ENCODE measurements at places on chromosomes 1 and 21. TPM values are rescaled to one million over a fixed set of nuclear protein-coding genes. Genes with fewer than 3 reads are reported as not detected.

Gene CA14
- total RNA-seq = 0.35 TPM

DNA sequence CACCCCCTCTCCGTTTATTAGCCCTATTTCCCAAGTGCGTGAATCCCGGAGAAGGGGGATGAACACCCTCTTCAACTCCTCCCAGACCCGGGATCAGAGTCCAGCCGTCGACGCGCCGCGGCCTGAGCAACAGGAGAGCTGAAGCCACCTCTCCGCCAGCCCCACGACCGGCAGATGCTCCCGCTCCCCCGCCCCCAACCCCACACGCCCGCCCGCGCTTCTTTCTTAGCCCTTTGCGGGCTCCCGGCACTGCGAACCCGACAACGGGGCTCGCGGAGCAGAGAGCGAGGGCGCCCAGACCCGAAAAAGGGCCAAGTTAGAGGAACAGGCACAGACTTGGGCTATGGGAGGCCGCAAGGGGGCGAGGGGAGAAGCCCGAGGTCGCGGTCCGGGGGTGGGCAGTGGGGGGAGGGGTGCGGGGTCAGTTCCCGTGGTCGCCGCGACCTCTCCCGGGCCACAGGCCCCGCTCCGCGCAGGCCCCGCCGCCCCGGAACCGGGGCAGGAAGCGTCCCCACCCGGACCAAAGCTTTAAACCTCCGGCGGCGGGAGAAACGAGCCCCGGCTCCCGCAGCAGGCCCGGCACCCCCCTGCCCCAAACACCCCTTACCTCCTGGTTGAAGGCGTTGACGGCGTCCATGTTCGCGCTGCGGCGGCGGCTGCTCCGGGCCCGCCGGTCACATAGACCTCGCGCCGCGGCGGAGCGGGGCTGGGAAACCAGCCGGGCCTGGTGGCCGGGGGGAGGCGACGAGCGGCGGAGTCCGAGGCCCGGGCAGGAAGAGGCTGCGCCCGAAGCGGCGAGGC, 662 bp downstream of the SCAF4 start:
- H3K4me3 ChIP-seq = peak overlapping the region; percentile 70
- H3K36me3 ChIP-seq = no peaks in the 10 kb centered on the region
- DNase-seq = peak; percentile 82
- H3K4me1 ChIP-seq = peaks cover 15% of the 10 kb centered on the region

DNA sequence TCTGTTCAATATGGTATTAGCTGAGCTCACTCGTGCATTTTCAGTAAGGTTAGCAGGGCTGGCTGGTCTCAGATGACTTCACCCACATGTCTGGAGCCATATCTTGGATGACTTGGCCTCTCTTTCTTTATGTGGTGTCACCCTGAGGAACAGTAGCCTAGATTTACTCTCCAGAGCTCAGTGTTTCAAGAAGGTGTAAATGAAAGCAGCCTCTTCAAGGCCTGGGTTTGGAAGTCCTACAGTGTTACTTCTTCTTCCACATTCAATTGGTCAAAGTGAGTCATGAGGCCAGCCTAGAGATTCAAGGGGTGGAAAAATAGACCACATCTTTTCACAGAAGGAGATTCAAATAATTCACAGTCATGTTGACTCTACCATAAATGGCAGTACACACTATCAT, 12.2 kb downstream of the VCAM1 start:
- no peak overlapping the region for H3K4me3 ChIP-seq
- H3K36me3 ChIP-seq = peaks cover 3% of the 10 kb centered on the region
- H3K4me1 ChIP-seq = no peaks in the 10 kb centered on the region
- no peak overlapping the region for H3K27ac ChIP-seq
- H3K27me3 ChIP-seq = no peaks in the 10 kb centered on the region

DNA sequence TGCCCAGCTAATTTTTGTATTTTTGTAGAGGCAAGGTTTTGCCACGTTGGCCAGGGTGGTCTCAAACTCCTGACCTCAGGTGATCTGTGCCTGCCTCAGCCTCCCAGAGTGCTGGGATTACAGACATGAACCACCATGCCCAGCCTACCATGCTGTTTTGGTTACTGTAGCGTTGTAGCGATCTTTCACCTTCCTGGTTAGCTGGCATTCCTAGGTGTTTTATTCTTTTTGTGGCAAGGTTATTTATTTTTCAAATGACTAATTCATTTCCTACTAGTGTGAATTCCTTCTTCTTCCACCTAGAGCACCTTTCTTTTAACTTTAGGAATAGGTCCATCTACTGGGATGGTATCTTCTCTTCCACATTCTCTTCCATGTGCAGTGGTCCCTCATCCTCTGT, 29.3 kb downstream of the TMEM200B start:
- H3K36me3 ChIP-seq = no peaks in the 10 kb centered on the region
- H3K27me3 ChIP-seq = no peaks in the 10 kb centered on the region
- no peak overlapping the region for H3K4me3 ChIP-seq
- no peak overlapping the region for H3K27ac ChIP-seq
- no peak for DNase-seq
- H3K4me1 ChIP-seq = no peaks in the 10 kb centered on the region

Gene AMY1B
- total RNA-seq = not detected

DNA sequence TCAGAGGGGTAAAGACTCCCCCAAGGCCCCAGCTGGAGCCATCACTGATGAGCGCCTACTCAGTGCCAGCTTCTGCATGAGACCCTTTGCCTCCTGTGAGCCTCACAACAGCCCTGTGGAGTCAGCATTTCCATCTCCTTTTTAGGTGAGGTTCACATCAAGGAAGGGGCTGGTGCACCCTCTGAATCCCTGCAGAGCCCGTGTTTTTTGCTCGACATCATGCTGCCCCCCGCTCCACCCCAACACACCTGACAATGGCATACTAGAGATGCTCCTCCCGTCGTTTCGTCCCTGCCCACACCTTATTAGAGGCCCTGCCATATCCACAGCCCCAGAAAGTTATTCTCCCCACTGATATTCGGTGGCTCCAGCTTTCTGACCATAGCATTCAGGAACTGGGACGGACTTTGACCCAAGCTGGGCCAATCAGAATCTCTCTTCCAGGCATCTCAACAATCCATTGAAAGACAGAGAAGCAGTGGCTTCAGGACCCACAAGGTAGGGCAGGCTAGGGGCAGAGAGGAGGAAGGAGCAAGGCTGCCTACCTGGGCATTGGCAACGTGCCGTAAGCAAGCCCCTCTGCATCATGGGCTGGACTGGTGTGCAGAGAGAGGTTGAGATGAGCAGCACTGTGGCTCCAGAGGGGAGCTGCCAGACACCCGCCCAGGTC, 32.7 kb downstream of the EPHA10 start:
- H3K4me1 ChIP-seq = no peaks in the 10 kb centered on the region
- no peak overlapping the region for H3K27ac ChIP-seq
- no peaks in the 10 kb centered on the region for H3K36me3 ChIP-seq
- no peak for DNase-seq
- no peaks in the 10 kb centered on the region for H3K27me3 ChIP-seq

DNA sequence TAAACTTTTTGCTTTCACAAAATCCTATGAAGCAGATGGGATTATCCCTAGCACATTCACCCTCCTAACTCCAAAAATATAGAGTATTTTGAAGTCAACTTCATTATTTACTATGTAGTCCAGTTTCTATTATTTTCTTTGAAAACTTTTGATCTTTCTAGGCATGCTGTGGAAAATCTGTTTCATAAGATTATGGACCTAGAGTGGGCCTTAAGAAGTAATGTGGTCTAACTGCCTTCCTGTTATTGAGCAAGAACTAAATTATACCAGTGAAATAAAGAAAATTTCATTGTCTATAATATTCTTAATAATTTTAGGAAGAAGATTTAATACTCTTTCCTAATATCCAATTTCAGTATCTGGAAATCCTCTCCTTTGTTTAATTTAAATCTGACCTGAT, 58.1 kb downstream of the PRKACB start:
- H3K27ac ChIP-seq = no peak overlapping the region
- DNase-seq = no peak
- H3K4me3 ChIP-seq = no peak overlapping the region
- no peaks in the 10 kb centered on the region for H3K4me1 ChIP-seq

Gene C1orf226
- total RNA-seq = 15.2 TPM

GRCh38 chr1:37305841-37306240, 168.5 kb upstream of the ZC3H12A start:
- peaks cover 7% of the 10 kb centered on the region for H3K27me3 ChIP-seq
- no peaks in the 10 kb centered on the region for H3K4me1 ChIP-seq
- DNase-seq = no peak
- H3K27ac ChIP-seq = no peak overlapping the region

Gene NECTIN4
- total RNA-seq = 12.8 TPM

GRCh38 chr1:29521811-29522580, 285.7 kb downstream of the PTPRU start:
- peak; percentile 9 for DNase-seq
- H3K36me3 ChIP-seq = no peaks in the 10 kb centered on the region
- H3K4me3 ChIP-seq = no peak overlapping the region
- H3K4me1 ChIP-seq = no peaks in the 10 kb centered on the region
- no peak overlapping the region for H3K27ac ChIP-seq

Gene SLC9A1
- 29.8 TPM for total RNA-seq

DNA sequence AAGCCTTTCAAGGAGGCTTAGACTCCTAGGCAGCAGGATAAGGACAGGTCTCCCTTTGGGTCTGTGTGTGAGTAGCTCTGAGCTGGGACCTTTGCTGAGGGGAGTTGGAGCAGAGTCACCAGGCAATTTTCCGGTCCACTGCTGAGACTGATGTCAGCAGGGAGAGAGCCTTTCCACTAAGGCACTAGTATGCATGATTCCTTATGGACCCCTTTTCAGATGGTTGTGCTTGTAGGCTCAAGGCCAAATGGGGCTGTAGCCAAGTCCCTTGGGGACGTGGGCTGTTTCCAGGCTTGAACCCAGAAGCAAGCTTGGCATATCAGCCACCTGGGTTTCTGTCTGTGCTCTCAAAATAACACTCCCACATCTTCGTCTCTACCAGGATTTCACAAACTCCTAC, 73.0 kb downstream of the CCDC18 start:
- no peak overlapping the region for H3K27ac ChIP-seq
- DNase-seq = no peak
- H3K27me3 ChIP-seq = no peaks in the 10 kb centered on the region
- no peaks in the 10 kb centered on the region for H3K36me3 ChIP-seq
- H3K4me3 ChIP-seq = no peak overlapping the region

Gene HEYL
- 32.8 TPM for total RNA-seq

- no peaks in the 10 kb centered on the region for H3K36me3 ChIP-seq
- H3K27me3 ChIP-seq = no peaks in the 10 kb centered on the region
- H3K4me1 ChIP-seq = peaks cover 22% of the 10 kb centered on the region
- no peak for DNase-seq
These were observed 1.9 kb upstream of the HIVEP3 start for GRCh38 chr1:41920658-41921057.

Gene MYCL
- total RNA-seq = 4.2 TPM

GRCh38 chr1:19113697-19114092, 96.4 kb downstream of the UBR4 start:
- H3K4me3 ChIP-seq = no peak overlapping the region
- no peak overlapping the region for H3K27ac ChIP-seq
- peaks cover 93% of the 10 kb centered on the region for H3K36me3 ChIP-seq
- no peaks in the 10 kb centered on the region for H3K27me3 ChIP-seq

GRCh38 chr1:109864930-109865612, 45.6 kb upstream of the CSF1 start:
- H3K4me3 ChIP-seq = no peak overlapping the region
- peak overlapping the region; percentile 60 for H3K27ac ChIP-seq
- DNase-seq = no peak
- H3K36me3 ChIP-seq = no peaks in the 10 kb centered on the region
- H3K27me3 ChIP-seq = no peaks in the 10 kb centered on the region

DNA sequence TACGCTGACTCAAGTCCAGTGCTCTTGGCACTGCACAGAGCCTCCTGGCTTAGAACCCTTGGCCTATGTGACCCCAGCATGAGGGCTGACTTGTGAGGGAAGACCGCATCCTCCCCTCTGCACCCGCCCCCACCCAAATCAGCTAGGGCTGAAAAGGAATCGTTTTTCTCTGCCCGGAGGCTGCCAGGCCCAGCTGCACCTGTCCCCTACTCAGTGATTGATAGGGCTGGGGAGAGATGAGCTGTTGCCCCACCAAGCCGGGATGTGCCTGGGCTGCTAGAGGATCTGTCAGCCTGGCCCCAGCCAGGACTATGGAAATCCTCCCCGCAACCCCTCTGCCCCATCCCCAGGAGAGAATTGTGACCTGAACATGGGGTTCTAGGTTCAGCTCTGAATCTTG, 20.6 kb downstream of the MYOG start:
- H3K36me3 ChIP-seq = no peaks in the 10 kb centered on the region
- H3K4me3 ChIP-seq = no peak overlapping the region
- H3K27ac ChIP-seq = no peak overlapping the region
- H3K27me3 ChIP-seq = no peaks in the 10 kb centered on the region
- H3K4me1 ChIP-seq = no peaks in the 10 kb centered on the region
- DNase-seq = peak; percentile 42

- H3K27ac ChIP-seq = no peak overlapping the region
- no peak for DNase-seq
- H3K27me3 ChIP-seq = no peaks in the 10 kb centered on the region
- H3K4me3 ChIP-seq = peak overlapping the region; percentile 32
These were observed 1.5 kb downstream of the GCLM start for GRCh38 chr1:93907718-93908117.

GRCh38 chr1:30877205-30877912, 31.2 kb downstream of the SDC3 start:
- no peak overlapping the region for H3K27ac ChIP-seq
- DNase-seq = no peak
- H3K4me1 ChIP-seq = peaks cover 3% of the 10 kb centered on the region

Gene TOR1AIP1
- total RNA-seq = 44.2 TPM

GRCh38 chr1:112636597-112637253, 17.1 kb downstream of the CAPZA1 start:
- DNase-seq = no peak
- H3K27ac ChIP-seq = no peak overlapping the region
- H3K36me3 ChIP-seq = no peaks in the 10 kb centered on the region
- peaks cover 8% of the 10 kb centered on the region for H3K4me1 ChIP-seq

DNA sequence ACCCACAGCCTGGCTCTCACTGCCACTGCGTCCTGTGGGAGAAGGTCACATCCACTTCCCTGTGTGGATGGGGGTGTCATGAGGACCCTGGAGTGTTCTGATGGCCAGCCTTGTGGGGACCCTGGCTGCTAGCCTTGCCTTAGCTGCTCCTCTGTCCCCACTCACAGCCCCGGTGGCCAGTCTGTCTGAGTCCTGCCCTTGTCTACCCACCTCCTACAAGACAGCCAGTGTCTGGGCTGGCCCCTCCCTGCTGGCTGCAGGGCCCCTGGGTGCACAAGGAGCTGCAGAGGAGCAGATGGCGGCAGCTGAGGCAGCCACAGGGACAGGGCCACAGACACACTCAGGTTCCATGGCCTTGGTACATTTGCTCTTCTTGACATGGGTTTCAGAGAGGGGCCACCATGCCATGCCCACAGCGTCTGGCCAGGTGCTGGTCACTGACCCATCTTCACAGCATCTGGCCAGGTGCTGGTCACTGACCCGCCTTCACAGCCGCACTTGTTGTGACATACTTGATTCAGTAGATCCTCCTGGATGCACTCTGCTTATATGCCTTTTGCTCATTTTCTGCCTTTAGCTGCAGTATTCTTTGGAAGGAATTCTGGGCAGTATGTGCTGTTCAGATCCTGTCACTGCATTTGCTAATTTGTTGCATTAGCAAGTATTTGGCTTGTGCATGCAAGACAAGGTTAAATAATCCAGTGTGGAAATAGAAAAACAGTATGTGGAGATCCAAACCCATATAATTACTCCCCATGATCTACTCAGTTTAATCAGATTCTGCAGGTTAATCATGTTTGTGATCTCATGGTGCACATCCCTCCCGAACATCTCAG, 157.8 kb downstream of the PCBP3 start:
- H3K36me3 ChIP-seq = no peaks in the 10 kb centered on the region
- H3K27ac ChIP-seq = no peak overlapping the region
- DNase-seq = no peak
- no peaks in the 10 kb centered on the region for H3K4me1 ChIP-seq

- no peaks in the 10 kb centered on the region for H3K27me3 ChIP-seq
- no peak overlapping the region for H3K27ac ChIP-seq
- DNase-seq = peak; percentile 43
- no peak overlapping the region for H3K4me3 ChIP-seq
- no peaks in the 10 kb centered on the region for H3K36me3 ChIP-seq
- no peaks in the 10 kb centered on the region for H3K4me1 ChIP-seq
These were observed 33.1 kb upstream of the LMO4 start for GRCh38 chr1:87295445-87296110.
